ENCODE measurements at places on chromosomes 6 and 20. TPM values are rescaled to one million over a fixed set of nuclear protein-coding genes. Genes with fewer than 3 reads are reported as not detected.

Gene SLC17A3
- 0.14 TPM for total RNA-seq

Gene MRPS18B
- total RNA-seq = 47.9 TPM

Gene PDCD2
- total RNA-seq = 90.1 TPM

Gene TCF21
- total RNA-seq = 0.05 TPM

Gene ADGB
- total RNA-seq = 0.24 TPM

DNA sequence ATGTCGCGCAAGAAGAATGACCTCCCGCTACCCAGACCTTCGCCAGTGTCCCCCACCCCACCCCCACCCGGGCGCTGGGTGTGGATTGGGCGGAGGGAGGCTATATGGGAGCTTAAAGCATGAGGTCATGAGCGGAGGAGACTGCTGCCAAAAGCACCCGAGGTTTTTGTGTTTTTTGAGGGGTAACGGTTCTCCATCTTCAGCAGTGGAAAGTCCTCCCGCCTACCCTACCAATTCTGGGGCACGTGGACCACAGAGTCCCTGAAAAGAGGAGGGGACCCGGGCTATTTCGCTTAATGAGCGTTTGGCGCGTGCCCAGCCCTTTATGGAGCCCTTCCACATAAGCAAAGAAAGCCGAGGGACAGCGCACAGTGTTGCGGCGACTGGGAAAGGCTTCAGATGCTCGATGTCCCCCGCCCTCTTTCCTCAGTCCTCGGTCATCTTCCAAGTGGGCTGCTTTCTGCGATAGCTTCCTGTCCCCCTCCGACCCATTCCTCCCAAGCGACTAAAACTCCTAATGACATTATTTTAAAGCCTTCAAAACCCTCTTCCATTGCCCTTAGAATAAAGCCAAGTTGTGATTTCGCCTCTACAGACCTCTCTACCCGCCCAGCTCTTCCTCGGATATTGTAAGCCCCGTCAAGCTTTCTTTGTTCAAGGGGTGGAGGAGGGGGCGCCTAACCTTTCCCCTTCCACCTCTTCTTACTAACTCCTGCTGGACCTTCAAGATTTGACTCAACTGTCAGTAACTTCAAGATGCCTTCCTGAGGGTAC, 2.1 kb upstream of the TRERF1 start:
- peaks cover 24% of the 10 kb centered on the region for H3K27me3 ChIP-seq
- H3K27ac ChIP-seq = peak overlapping the region; percentile 63
- peak overlapping the region; percentile 60 for H3K4me3 ChIP-seq
- peaks cover 20% of the 10 kb centered on the region for H3K4me1 ChIP-seq

DNA sequence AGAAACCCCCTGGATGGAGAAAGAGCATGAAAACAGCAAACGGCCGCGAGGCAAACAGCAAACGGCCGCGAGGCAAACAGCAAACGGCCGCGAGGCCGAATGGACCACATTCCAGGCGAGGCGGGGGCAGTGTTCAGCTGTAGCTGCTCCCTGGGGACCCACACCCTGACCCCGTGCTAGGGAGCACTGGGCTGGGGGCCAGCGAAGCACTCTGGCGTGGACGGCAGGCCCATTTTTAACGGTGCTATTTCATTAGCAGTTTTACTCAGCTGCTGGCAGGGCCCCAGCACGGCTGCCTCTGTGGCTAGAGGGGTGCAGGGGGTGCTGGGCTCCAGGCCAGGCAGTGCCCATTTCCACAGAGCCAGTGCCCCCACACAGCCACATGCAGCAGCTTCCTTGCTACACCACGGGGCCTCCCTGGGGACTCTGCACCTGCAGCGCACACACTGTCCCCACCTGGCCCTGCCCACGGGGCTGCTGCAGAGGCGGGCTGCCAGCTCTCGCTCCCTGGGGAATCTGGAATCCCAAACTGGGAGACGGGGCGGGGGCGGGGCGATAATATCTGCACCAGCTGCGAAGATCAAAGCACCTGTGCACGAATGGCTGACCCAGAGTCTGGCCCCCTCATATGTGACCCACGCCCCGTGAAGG, 35.6 kb upstream of the SLCO4A1 start:
- no peak overlapping the region for H3K4me3 ChIP-seq
- DNase-seq = no peak
- no peak overlapping the region for H3K27ac ChIP-seq

GRCh38 chr20:54665812-54666211, 190.4 kb downstream of the DOK5 start:
- no peak for DNase-seq
- H3K27me3 ChIP-seq = no peaks in the 10 kb centered on the region
- H3K36me3 ChIP-seq = no peaks in the 10 kb centered on the region
- no peak overlapping the region for H3K4me3 ChIP-seq
- H3K27ac ChIP-seq = no peak overlapping the region
- H3K4me1 ChIP-seq = no peaks in the 10 kb centered on the region

GRCh38 chr6:111975466-111975865, 78.4 kb upstream of the CCN6 start:
- H3K4me3 ChIP-seq = no peak overlapping the region
- no peaks in the 10 kb centered on the region for H3K36me3 ChIP-seq
- DNase-seq = no peak
- H3K27ac ChIP-seq = no peak overlapping the region
- peaks cover 3% of the 10 kb centered on the region for H3K4me1 ChIP-seq

GRCh38 chr6:13485923-13486562, 1.4 kb downstream of the GFOD1 start:
- H3K4me3 ChIP-seq = peak overlapping the region; percentile 61
- peak; percentile 74 for DNase-seq
- H3K4me1 ChIP-seq = peaks cover 49% of the 10 kb centered on the region
- no peaks in the 10 kb centered on the region for H3K27me3 ChIP-seq

DNA sequence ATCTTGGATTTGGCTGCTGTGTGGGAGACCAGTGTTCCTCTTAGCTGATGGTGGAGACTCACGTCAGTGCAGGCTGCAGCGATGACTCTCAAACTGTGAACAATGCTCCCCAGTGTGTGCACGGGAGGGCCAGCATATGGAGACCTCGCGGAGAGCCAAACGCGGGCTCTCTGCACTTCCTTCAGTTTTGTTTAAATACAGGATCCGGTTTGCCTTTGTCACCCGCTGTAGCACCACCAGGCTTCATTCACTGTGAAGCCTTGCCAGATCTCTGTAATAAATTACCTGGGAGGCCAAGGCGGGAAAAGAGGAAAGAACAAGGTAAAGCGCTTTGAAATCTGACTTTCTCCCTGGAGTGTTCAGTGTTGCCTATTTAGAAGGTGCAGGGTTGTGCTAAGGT, 30.7 kb upstream of the TMEM14A start:
- no peaks in the 10 kb centered on the region for H3K36me3 ChIP-seq
- no peaks in the 10 kb centered on the region for H3K27me3 ChIP-seq
- H3K4me1 ChIP-seq = no peaks in the 10 kb centered on the region
- no peak overlapping the region for H3K4me3 ChIP-seq

DNA sequence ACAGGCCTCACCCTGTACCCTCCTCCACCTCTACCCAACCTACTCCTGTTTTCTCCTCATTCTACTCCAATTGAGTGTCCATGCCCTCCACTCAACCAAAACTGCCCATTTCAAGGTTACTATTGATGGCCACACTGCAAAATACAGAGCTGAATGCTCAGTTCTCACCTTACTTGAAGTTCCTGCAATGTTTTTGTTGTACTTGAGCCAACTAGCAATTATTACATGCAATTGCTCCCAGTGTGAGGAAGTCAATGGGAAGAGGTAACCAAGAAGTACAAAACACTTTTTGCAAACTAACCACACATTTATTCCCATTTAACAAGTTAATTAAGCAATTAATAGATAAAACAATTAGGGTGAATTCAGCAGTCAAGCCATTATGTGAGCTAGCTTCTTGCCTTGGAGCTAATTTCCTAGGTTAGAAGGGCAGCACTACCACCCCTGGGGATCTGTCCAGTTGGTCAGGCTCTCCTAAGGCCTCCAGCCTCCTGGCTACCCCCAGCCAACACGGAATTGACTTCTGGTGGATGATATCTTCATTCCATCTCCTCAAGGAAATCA, 52.4 kb upstream of the GGTLC1 start:
- DNase-seq = no peak
- H3K27me3 ChIP-seq = no peaks in the 10 kb centered on the region
- no peak overlapping the region for H3K4me3 ChIP-seq
- H3K36me3 ChIP-seq = no peaks in the 10 kb centered on the region
- no peak overlapping the region for H3K27ac ChIP-seq
- no peaks in the 10 kb centered on the region for H3K4me1 ChIP-seq

- DNase-seq = no peak
- H3K27ac ChIP-seq = no peak overlapping the region
- H3K4me1 ChIP-seq = no peaks in the 10 kb centered on the region
These were observed 127.6 kb upstream of the FOXQ1 start for GRCh38 chr6:1184318-1184717.

- H3K27ac ChIP-seq = no peak overlapping the region
- no peak for DNase-seq
- H3K4me3 ChIP-seq = no peak overlapping the region
- peaks cover 3% of the 10 kb centered on the region for H3K36me3 ChIP-seq
- H3K4me1 ChIP-seq = no peaks in the 10 kb centered on the region
- no peaks in the 10 kb centered on the region for H3K27me3 ChIP-seq
These were observed 11.1 kb downstream of the YWHAB start for GRCh38 chr20:44896583-44896982.

DNA sequence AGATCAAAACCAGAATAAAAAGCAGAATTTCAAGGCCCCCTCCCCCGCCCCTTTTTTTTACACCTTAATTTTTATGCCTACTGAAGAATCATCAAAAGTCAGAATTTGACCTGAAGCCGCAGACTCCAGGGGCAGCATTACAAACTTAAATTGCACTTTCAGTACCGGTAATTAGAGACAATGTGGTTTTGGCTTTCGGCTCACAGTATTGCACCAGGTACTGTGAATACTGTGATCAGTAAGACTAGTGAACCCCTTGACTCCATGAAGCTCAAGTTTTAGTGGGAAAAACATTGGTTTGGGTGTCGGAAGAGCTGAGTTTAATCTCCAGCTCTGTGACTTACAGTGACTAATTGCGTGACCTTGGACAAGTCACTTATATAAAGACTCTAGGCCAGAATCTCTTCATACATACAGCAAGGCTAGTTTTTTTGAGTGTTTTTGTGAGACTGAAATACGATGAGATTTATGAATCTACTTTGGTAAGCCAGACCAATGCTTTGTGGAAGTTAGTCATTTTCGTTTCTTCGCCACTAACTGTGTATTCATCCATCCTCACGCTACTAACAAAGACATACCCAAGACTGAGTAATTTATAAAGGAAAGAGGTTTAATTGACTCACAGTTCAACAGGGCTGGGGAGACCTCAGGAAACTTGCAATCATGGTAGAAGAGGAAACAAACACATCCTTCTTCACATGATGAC, 114.7 kb downstream of the SASH1 start:
- H3K4me1 ChIP-seq = no peaks in the 10 kb centered on the region
- peaks cover 4% of the 10 kb centered on the region for H3K27me3 ChIP-seq
- H3K4me3 ChIP-seq = no peak overlapping the region

DNA sequence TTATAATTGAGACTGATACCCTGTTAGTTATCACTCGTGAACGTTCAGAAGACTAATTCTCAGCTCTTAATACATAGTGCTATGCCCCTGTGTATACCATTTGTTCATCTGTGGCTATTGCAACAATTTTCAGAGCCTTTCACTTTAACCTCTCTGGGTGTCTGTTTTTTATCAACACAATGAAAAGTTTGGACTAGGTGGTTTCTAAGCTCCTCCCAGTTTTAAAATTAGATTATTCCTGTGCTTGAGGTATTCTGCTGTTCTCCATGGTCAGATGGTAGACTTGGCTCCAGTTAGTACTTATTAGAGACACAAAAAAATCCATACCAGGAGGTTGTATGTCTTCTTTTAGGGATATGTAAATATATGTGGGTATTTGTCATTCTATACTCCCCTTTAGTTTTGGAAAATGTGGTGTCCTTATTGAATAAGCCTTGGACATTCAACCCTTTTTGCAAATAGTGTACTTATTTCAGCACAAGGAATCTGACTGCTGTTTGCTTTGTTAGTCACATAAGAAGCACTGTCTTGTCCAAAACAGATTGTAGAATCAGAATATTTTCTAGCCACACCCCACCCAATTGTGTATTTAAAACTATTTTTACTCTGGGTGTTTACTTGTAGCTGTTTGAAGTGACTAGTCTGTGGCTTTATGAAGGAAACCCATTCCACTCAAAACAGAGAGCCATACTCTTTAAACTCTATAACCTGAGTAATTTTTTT, 2.0 kb upstream of the COL10A1 start:
- H3K4me3 ChIP-seq = no peak overlapping the region
- H3K27me3 ChIP-seq = no peaks in the 10 kb centered on the region
- no peaks in the 10 kb centered on the region for H3K4me1 ChIP-seq
- no peak overlapping the region for H3K27ac ChIP-seq
- DNase-seq = no peak

DNA sequence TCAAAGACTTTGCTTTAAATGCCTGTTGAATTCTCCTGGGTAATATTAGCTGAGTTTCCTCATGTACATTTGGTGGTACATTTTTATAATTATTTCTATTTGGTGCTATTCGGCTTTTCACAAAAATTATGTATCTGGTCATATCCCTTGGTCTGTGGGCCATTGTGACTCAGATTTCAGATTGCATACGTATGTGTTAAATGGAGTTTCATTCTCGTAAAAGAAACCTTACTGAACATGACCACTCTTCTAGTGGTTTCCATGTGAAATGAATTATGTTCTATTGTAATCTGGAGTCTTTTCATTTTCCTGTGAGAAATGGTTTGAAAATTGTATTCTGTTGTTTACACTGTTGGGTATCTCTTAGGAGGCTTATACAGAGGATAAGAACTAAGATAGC, 386.2 kb upstream of the FLRT3 start:
- H3K27me3 ChIP-seq = no peaks in the 10 kb centered on the region
- no peaks in the 10 kb centered on the region for H3K36me3 ChIP-seq
- no peaks in the 10 kb centered on the region for H3K4me1 ChIP-seq
- H3K4me3 ChIP-seq = no peak overlapping the region
- no peak overlapping the region for H3K27ac ChIP-seq

- H3K36me3 ChIP-seq = no peaks in the 10 kb centered on the region
- DNase-seq = no peak
- no peak overlapping the region for H3K27ac ChIP-seq
- H3K4me1 ChIP-seq = no peaks in the 10 kb centered on the region
- no peak overlapping the region for H3K4me3 ChIP-seq
These were observed 724.6 kb downstream of the UTRN start for GRCh38 chr6:145009711-145010110.

DNA sequence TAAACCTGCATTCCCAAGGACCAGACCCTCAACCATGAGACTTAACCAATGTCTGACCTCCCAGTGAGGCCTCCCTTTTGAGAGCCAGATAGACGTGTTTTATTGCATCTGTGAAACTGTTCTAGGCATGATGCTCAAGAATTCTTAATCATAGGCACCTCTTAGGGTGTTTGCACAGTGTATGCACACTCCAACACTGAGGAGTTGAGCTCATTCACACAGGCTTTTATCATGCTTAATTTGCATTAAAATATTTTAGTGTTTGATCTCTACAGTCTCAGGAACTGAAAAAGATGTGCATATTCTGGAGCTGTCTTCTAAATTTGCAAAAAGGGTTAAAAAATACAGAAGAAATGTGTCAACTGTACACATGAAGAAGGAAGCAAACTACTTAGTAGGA, 27.4 kb downstream of the RHAG start:
- no peaks in the 10 kb centered on the region for H3K36me3 ChIP-seq
- no peak overlapping the region for H3K4me3 ChIP-seq
- no peaks in the 10 kb centered on the region for H3K4me1 ChIP-seq
- no peak overlapping the region for H3K27ac ChIP-seq
- no peak for DNase-seq

GRCh38 chr6:453152-453551, 61.6 kb downstream of the IRF4 start:
- no peak overlapping the region for H3K4me3 ChIP-seq
- H3K36me3 ChIP-seq = no peaks in the 10 kb centered on the region
- H3K27me3 ChIP-seq = peaks cover 4% of the 10 kb centered on the region
- no peaks in the 10 kb centered on the region for H3K4me1 ChIP-seq

- H3K36me3 ChIP-seq = no peaks in the 10 kb centered on the region
- H3K4me1 ChIP-seq = no peaks in the 10 kb centered on the region
- peak; percentile 66 for DNase-seq
- no peak overlapping the region for H3K4me3 ChIP-seq
- H3K27ac ChIP-seq = no peak overlapping the region
These were observed 5.3 kb upstream of the PRR18 start for GRCh38 chr6:166313255-166314070.
